CD8-positive, alpha-beta memory T cell (primary cell): ENCODE measurements at places on chromosomes 3 and 15. TPM values are rescaled to one million over a fixed set of nuclear protein-coding genes. Genes with fewer than 3 reads are reported as not detected.
A peak's percentile ranks its signal among the peaks of the same experiment; 100 is the strongest.

AGBL1 gene
- not detected for total RNA-seq

GRCh38 chr3:24151594-24151993 lies 206.5 kb downstream of the NR1D2 start:
- no peak overlapping the region for H3K27ac ChIP-seq
- DNase-seq, result no peak
- no peaks in the 10 kb centered on the region for H3K4me1 ChIP-seq
- H3K4me3 ChIP-seq, result no peak overlapping the region

GRCh38 chr15:96089405-96090058 lies 241.0 kb upstream of the NR2F2 start:
- no peaks in the 10 kb centered on the region for H3K36me3 ChIP-seq
- H3K27ac ChIP-seq, result no peak overlapping the region
- H3K27me3 ChIP-seq, result no peaks in the 10 kb centered on the region
- no peak for DNase-seq

- H3K36me3 ChIP-seq, result no peaks in the 10 kb centered on the region
- H3K4me1 ChIP-seq, result peaks cover 6% of the 10 kb centered on the region
- H3K4me3 ChIP-seq, result no peak overlapping the region
- H3K27ac ChIP-seq, result no peak overlapping the region
These were observed 1.9 kb downstream of the PCLAF start for GRCh38 chr15:64379216-64379960.

GRCh38 chr3:147509448-147509847 lies 100.3 kb downstream of the ZIC1 start:
- no peaks in the 10 kb centered on the region for H3K4me1 ChIP-seq
- H3K27me3 ChIP-seq, result no peaks in the 10 kb centered on the region
- H3K27ac ChIP-seq, result no peak overlapping the region
- DNase-seq, result no peak
- H3K4me3 ChIP-seq, result no peak overlapping the region
- H3K36me3 ChIP-seq, result no peaks in the 10 kb centered on the region

DNA sequence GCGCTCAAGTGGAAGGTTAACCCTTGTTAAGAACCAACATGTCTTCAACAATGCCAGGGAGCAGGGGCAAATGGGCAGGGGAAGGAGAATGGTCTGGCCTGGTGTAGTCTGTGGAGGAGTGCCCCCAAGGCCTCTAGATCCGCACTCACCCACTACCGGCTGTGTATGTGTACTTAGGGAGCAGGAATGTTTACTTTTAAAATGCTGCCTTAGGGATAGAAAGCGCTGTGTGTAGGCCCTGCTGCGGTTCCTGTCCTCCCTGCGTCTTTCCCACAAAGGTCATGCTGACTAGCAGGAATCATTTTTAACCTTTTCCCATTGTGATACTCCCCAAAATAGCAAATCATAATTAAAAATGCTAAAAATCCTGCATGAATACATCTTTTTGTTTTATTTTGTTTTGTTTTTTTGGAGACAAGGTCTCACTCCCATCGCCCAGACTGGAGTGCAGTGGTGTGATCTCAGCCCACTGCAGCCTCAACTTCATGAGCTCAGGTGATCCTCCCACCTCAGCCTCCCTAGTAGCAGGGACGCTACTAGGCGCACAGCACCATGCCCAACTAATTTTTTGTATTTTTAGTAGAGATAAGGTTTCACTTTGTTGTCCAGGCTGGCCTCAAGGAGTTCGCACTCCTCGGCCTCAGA lies 35.9 kb upstream of the CEMIP start:
- H3K4me1 ChIP-seq, result no peaks in the 10 kb centered on the region
- H3K4me3 ChIP-seq, result no peak overlapping the region
- H3K27me3 ChIP-seq, result no peaks in the 10 kb centered on the region
- no peak for DNase-seq
- no peaks in the 10 kb centered on the region for H3K36me3 ChIP-seq

- no peak overlapping the region for H3K4me3 ChIP-seq
- no peak overlapping the region for H3K27ac ChIP-seq
- H3K36me3 ChIP-seq, result no peaks in the 10 kb centered on the region
- no peaks in the 10 kb centered on the region for H3K4me1 ChIP-seq
These were observed 148.2 kb downstream of the PDE8A start for GRCh38 chr15:85129881-85130280.

DNA sequence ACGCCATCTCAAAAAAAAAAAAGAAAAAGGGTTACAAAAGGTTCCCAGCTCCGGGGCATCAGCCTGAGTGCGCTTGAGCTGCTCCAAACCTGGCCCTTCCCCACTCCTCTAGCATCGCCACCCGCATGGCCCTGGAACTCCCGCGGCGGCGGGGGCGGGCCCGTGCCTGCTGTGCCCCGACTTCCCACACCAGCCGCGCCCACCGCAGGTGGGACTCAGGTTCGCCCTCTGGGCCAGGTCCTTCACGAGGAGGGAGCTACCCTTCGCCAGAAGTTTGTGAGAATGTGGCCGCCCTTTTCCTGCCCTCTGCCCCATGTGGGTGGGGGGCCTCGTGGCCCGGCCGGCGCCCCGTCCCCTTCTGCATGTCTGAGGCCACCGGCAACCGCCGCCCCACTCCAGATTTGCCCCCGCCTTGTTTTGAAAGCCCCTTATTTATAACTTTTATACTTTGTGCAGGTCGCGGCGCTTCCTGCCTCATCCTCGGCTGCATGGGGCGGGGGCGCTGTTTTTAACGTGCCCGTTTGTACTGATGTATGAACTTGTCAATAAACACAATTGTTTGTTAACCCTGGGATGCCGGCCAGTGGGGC lies 507 bp upstream of the JMJD7 start:
- H3K4me3 ChIP-seq, result peak overlapping the region; percentile 77
- H3K4me1 ChIP-seq, result peaks cover 31% of the 10 kb centered on the region
- no peaks in the 10 kb centered on the region for H3K36me3 ChIP-seq
- no peaks in the 10 kb centered on the region for H3K27me3 ChIP-seq

GRCh38 chr3:42805141-42805821 lies 991 bp upstream of the HIGD1A start:
- no peaks in the 10 kb centered on the region for H3K36me3 ChIP-seq
- H3K4me1 ChIP-seq, result peaks cover 32% of the 10 kb centered on the region

DNA sequence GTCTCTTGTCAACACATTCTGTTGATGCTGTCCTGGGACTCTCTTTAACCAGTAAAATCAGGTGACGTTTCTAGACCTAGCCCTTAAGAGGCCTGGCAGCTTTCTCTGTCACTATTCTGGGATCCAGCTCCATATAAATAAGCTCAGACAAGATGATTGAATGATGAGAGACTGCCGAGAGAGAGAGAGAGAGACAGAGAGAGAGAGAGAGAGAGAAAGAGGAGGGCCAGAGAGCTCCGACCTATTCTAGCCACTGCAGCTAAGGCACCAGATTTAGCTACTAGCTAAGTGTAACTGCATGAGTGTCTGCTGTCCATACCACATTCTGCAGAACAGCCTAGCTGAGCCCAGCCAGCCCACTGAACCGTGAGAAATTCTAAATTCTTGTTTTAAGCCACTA lies 36.1 kb upstream of the CTXND1 start:
- H3K4me1 ChIP-seq, result no peaks in the 10 kb centered on the region
- DNase-seq, result no peak
- no peak overlapping the region for H3K4me3 ChIP-seq
- H3K27me3 ChIP-seq, result no peaks in the 10 kb centered on the region

GRCh38 chr3:112308151-112308911 lies 14.3 kb upstream of the SLC9C1 start:
- DNase-seq, result no peak
- no peaks in the 10 kb centered on the region for H3K27me3 ChIP-seq
- H3K4me3 ChIP-seq, result no peak overlapping the region

LNP1 gene
- total RNA-seq, result 1.5 TPM

DNA sequence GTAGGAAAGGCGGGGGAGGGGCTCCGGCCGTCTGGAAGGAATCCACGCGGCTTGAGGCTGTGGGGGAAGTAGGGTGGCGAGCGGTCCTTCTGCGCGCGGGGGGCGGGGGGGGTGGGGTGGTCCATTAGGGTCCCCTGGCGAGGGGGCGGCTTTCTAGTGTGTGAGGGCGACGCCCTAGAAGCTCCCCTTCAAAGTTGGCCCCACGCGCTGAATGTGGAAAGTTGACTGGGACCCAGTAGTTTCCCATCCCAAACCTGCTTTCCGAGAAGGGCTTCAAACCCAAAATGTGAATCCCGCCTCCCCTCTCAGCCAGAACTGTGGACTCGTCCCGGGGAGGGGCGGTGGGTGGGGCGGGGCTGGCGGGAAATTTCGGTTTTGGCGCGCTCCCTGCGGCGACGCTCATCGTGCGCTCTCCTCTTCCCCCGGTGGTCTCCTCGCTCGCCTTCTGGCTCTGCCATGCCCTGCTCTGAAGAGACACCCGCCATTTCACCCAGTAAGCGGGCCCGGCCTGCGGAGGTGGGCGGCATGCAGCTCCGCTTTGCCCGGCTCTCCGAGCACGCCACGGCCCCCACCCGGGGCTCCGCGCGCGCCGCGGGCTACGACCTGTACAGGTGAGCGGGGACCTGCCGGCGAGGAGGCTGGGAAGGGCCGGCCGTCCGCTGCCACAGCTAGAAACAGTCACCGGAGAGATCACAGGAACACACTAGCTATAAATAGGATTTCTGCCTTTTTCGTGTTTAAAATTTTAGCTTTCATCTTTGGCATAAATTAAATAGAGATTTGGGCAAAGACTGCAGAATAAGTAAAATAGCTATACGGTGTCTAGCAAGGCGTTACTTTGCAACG lies 790 bp downstream of the DUT start:
- DNase-seq, result peak; percentile 61
- H3K36me3 ChIP-seq, result no peaks in the 10 kb centered on the region
- H3K4me3 ChIP-seq, result peak overlapping the region; percentile 76
- no peaks in the 10 kb centered on the region for H3K27me3 ChIP-seq
- peak overlapping the region; percentile 85 for H3K27ac ChIP-seq

PTPN23 gene
- 30.5 TPM for total RNA-seq

TGM5 gene
- total RNA-seq, result not detected
